ENCODE measurements at places on chromosomes 4 and X.

DNA sequence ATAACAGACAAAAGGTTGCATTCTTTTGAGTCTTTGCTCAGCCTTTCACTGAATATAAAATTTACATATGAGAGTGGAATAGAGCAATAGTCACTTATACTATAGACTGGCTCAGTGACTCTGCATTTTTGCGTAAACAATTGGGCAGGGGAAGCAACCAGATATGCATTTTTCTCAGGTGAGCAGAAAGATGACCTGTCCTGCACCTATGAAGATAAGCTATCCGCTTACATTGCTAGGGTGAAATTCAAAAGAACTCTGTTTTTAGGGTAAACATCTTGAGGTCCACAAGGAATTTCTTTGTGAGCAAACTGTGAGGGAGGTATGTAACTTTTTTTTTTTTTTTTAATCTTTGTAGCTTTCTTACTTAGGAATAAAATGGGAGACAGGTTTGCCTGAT lies 602.4 kb upstream of the PRKX start:
- DNase-seq = no peak

DNA sequence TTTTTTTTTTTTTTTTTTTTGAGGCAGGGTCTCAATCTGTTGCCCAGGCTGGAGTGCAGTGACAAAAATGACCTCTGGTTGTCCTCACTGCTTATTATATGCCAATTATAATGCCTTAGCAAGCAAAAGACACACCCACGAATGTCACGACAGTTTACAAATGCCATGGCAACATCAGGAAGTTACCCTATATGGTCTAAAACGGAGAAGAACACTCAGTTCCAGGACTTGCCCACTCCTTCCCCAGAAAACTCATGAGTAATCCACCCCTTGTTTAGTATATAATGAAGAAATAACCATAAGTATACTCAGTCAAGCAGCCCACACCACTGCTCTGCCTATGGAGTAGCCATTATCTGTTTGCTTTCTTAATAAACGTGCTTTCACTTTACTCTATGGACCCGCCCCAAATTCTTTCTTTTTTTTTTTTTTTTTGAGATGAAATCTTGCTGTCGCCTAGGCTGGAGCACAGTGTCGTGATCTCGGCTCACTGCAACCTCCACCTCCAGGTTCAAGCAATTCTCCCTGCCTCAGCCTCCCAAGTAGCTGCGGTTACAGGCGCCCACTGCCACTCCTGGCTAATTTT lies 106.2 kb downstream of the SMIM20 start:
- peak; percentile 84 for DNase-seq

DNA sequence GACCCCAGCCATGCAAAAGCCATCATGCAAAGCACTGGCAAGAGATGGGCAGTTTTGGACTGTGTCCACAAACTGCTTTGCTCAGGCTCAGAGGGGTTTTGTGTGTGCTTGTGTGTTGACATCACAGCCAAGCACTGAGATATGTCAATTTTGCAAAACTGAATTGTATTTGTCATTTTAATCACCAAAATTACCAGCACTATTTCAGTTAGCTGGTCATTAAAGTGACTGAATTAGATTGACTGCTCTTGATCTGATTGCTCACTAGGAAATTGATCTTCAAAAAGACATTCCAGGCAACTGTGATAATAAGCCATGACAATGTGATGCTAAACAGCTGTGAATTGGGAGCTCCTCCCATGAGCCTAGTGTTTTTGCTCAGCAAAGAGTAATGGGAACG lies 337.3 kb upstream of the GNPDA2 start:
- DNase-seq = no peak

GRCh38 chr4:4719436-4719835 lies 140.0 kb upstream of the MSX1 start:
- DNase-seq = no peak

DNA sequence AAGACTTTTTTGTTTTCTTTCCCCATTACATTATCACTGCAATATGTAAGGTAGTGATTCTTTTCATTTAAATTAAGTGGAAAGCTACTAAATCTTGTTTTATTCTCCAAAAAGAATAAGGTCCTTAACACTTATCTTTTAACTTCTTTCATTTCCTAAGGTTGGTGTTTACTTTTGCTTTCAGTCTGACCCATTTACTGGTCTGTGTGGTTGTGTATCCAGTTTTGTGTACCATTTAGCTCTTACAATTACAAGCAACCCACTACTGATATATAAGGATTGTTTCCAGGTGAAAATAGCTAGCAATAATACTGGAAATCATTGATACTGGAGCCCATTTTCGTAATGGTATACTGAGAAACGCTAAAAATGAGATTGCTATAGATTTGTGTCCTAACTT lies 123.1 kb upstream of the CXorf66 start:
- DNase-seq = no peak

DNA sequence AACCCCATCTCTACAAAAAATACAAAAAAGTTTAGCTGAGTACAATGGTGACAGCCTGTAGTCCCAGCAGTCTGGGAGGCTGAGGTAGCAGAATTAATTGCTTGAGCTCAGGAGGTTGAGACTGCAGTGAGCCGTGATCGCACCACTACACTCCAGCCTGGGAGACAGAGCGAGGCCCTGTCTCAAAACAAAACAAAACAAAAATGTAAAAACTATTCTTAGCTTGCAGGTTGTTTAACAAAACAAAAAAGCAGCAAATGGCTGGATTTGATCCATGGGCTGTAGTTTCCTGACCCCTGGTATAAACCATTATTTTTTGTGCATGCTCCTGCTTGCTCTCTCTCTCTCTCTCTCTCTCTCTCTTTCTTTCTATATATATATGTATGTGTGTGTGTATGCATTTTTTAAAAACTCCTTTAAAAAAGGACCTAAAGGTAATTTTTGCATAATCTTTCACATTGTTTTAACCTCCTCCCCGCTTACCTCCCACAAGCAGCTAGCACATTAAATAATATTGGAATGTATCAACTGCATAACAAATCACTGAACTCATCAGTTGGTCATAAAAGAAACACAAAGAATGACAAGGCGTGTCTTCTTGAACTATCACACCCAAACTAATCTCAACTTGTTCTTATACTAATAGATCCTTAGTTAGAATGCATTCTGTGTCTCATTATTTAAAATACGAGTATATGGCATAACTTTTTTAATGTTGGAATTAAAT lies 4.8 kb downstream of the AREG start:
- DNase-seq = peak; percentile 10

GRCh38 chr4:22179124-22179874 lies 230.7 kb upstream of the KCNIP4 start:
- DNase-seq = peak; percentile 77

DNA sequence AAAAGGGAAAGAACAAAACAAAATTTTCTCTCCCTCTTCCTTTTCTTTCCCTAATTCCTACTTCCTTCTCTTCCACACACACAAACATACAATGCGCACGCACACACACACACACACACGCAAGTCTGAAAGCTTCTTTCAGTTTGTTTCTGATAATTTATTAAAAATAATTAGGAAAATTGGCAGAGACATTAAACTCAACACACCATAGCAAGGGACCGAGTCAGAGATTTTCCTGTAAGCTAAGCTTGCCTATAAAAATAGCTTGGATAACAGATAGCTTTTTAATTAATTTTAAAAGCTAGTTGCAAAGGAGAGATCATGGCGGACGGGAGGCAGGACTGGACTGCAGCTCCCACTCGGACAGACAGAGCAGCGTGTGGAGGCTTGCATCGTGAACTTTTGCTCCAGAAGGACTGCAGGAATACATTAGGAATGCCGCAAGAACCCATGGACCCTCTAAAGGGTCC lies 92.6 kb upstream of the MAPK10 start:
- peak; percentile 38 for DNase-seq

GRCh38 chr4:114093221-114093715 lies 113.8 kb upstream of the ARSJ start:
- DNase-seq = no peak

- no peak for DNase-seq
Observed at GRCh38 chr4:80033581-80033980, 39.4 kb downstream of the ANTXR2 start.

DNA sequence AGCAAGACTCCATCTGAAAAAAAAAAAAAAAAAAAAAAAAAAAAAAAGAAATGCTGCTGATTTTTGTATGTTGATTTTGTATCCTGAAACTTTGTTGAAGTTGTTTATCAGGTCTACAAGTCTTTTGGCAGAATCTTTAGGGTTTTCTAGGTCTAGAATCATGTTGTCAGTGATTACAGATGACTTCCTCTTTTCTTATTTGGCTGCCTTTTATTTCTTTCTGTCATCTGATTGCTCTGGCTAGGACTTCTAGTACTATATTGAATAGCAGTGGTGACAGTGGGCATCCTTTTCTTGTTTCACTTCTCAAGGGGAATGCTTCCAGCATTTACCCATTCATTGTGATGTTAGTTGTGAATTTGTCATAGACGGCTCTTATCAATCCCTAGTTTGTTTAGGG lies 334.4 kb downstream of the SPRY1 start:
- DNase-seq = no peak

- DNase-seq = no peak
Observed at GRCh38 chr4:98481167-98481566, 177.2 kb downstream of the TSPAN5 start.

- no peak for DNase-seq
Observed at GRCh38 chr4:7978489-7978888, 38.8 kb upstream of the AFAP1 start.

GRCh38 chrX:49754233-49754857 lies 58.6 kb upstream of the PAGE1 start:
- DNase-seq = peak; percentile 28

- no peak for DNase-seq
Observed at GRCh38 chrX:78111140-78111931, 7.3 kb downstream of the PGK1 start.

- DNase-seq = peak; percentile 15
Observed at GRCh38 chr4:121156822-121157769, 7.0 kb downstream of the TNIP3 start.

DNA sequence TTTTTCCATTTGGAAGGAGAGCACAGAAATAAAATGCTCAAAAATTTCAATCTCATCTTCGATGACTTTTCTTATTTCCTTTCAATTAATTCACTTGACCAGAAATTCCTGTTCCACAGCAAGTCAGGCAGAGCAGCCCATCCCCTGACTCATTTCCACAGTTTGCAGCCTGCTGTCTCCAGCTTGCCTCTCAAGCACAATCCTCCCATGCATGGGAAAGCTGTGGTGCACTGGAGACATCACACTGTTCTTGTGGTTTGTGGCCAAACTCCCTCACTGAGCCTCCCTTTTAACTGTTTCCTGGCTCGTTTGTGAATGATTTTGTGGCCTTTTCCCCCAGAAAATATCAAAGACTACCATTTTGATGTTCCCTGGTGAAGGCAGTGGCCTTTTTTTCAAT lies 114.0 kb upstream of the ENPEP start:
- no peak for DNase-seq

DNA sequence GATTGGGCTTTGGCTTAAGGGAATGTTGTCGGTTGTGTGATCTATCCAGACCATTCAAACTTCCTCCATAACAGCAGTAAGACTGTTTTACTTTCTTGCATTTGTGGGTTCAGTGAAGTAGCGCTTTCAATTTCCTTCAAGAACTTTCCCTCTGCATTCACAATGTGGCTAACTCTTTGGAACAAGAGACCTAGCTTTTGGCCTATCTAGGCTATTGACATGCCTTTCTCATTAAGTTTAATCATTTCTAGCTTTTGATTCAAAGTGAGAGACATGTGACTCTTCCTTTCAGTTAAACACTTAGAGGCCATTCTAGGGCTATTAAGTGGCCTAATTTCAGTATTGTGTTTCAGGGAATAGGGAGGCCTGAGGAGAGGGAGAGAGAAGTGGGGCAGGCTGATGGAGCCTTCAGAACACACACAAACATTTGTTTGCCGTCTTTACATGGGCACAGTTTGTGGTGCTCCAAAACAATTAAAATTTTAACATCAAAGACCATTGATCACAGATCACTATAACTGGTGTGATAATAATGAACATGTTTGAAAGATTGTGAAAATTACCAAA lies 34.1 kb downstream of the ADH5 start:
- DNase-seq = no peak

DNA sequence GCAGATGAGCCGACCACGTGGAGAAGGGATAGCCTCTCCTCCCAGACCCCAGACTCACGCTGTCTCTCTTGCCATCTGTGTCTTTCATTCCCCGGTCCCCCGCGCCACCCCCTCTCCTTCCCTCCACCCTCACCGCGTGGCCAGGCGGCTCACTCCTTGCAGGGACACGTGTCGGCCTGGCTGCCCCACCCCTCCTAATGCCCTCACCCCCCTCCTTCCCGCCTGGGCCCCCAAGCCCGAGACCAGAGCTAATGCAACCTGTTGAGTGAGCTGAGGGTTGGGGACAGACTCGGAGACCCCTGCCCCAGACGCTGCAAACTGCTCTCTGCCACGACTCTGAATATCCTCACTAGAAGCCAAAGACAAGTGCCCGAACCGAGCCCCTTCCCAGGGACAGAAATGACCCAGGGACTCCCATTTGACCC lies 1.8 kb downstream of the SLC38A5 start:
- DNase-seq = no peak

DNA sequence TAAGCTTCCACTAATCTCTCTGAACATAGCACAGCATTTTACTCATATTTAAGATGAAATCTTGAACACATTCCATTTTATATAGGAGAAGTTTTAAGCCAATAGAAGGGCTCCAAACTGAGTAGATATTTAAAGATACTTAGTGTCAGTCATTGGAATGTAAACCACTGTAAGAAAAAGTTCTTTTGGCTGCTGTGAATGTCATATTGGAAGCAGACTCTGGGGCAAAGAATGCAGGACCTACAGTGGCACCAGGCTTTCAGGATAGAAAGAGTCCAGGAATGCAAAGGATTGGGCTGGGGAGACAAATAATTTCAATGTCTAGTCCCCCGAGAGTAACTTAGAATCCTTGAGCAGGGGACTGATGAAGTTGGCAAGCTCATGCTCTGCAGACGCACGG lies 1047.7 kb downstream of the STIM2 start:
- DNase-seq = no peak

GRCh38 chr4:186078981-186079638 lies 10.2 kb downstream of the TLR3 start:
- DNase-seq = no peak

- no peak for DNase-seq
Observed at GRCh38 chr4:2045518-2045951, 13.6 kb upstream of the NAT8L start.

- no peak for DNase-seq
Observed at GRCh38 chrX:44480591-44480990, 62.1 kb downstream of the FUNDC1 start.

GRCh38 chr4:47704693-47705325 lies 133.1 kb downstream of the CORIN start:
- DNase-seq = peak; percentile 37

- peak; percentile 66 for DNase-seq
Observed at GRCh38 chrX:7062276-7062675, 85.2 kb upstream of the STS start.

Data from IMR-90 (cell line).